ENCODE measurements at places on chromosomes 12 and 14.
A peak's percentile ranks its signal among the peaks of the same experiment; 100 is the strongest.

DNA sequence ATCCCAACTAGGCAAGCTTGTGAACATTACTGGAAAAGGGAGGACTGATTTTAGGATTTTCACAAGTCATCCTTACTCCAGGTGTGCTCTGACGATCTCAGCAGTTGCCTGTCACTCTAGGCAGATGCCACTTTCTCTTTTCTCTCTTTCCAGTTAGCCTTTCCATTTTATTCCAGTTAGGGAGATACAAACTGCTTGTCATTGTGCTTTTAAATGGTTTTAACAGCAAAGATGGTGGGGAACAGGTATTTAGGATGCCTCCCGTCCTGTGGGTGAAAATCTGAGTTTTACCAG is 1.2 kb downstream of the PA2G4 start:
- DNase-seq, result no peak

- no peak for DNase-seq
Measured at GRCh38 chr14:54594537-54594936, 27.6 kb downstream of the SAMD4A start.

GRCh38 chr14:26992403-26993115 is 394.7 kb upstream of the NOVA1 start:
- DNase-seq, result no peak

DNA sequence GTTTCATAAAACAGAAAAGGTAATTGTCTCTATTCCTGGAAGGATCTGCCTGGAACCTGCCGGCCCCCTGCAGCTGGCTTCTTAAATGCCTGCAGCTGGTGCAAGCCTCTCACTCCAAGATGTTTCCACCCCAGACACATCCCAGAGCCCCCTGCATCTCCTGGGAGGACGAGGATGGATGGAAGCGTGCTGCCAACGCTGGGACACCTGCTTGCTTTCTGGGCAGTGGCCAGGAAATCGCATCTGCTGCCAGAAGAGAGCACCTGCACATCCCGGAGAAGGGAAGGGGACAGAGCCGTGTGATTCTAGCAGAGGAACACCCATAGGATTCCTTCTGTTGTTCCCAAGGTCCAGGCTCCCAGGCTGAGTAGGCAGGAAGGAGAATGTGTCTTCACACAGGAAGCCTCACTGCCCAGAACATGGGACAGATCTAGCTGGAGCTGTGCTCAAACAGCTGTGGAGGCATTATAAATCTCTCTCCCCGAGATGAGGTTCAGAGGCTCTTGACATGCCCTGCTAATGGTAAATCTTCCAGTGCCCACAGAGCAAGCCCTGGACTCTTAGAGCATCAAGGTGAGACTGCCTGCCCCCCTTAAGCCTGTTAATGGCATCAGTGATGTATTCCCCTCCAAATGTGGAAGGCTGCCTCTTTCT is 138.8 kb upstream of the MAP1LC3B2 start:
- DNase-seq, result no peak

GRCh38 chr14:49634547-49635334 is at the start of gene DNAAF2:
Gene DNAAF2, minus strand, starts transcription at chr14:49635244. Its CDS starts 95 bp downstream, at chr14:49635149.
- no peak for DNase-seq

GRCh38 chr14:52363041-52363704 is 49.1 kb downstream of the PTGER2 start:
- no peak for DNase-seq

GRCh38 chr12:113482334-113482733 is 10.7 kb upstream of the LHX5 start:
- no peak for DNase-seq

- no peak for DNase-seq
Measured at GRCh38 chr12:46443594-46444263, 71.2 kb upstream of the SLC38A2 start.

- DNase-seq, result no peak
Measured at GRCh38 chr14:26974965-26975364, 377.1 kb upstream of the NOVA1 start.

- DNase-seq, result no peak
Measured at GRCh38 chr14:36227802-36228201, 51.3 kb upstream of the PTCSC3 start.

DNA sequence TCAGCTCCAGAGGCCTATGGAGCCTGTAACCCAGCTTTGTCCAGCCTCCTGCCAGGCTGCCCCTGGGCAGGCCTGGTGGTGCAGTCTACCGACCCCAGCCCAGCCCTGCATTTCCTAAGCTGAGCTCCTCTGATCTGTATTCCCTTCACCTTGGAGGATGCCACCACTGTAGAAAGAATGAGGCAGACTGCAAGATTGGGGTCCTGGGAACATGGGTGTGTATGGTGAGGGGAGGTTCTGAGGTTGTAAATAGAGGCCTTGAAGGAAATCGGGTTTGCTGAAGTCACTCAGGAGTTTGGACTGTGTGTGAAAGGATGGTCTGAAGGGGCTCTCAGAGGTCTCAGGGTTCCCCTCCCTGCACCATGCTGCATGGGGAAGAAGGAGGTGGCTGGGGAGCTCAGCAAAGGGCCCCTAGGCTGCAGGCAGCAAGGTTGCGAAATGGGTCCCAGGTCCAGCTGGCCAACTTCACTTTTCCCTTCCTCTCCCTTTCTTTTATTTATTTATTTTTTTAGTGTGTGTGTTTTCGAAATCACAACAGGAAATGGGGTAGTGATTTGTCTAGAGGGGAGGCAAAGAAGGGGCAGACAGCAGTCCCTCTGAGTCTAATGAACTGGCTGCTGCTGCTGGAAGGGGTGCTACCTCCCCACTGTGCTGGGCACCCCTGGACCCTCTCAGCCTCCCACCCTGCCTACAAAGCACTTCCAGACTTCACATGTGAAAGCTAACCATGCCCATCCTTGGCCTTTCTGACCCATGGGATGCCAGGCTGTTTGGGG is 1.2 kb upstream of the LRP1-AS start:
- DNase-seq, result no peak

DNA sequence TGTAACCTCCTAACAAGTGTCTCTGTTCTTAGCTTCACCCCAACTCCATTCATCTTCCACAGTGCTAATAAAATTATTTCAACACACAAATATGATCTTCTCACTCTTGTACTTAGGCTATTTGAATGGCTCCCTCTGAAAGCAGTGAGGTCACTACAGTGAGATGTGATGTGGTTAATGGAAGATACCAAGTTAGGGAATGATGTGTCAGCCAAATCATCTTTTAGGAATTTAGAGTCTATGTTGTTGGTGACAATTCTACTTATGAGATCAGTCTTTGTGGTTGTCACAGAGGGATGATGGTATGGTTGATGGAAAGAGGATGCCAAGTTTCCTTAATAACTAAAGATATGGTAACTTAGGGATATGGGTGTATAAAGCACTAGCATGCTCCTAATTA is 57.6 kb downstream of the POLR3B start:
- DNase-seq, result peak; percentile 43

DNA sequence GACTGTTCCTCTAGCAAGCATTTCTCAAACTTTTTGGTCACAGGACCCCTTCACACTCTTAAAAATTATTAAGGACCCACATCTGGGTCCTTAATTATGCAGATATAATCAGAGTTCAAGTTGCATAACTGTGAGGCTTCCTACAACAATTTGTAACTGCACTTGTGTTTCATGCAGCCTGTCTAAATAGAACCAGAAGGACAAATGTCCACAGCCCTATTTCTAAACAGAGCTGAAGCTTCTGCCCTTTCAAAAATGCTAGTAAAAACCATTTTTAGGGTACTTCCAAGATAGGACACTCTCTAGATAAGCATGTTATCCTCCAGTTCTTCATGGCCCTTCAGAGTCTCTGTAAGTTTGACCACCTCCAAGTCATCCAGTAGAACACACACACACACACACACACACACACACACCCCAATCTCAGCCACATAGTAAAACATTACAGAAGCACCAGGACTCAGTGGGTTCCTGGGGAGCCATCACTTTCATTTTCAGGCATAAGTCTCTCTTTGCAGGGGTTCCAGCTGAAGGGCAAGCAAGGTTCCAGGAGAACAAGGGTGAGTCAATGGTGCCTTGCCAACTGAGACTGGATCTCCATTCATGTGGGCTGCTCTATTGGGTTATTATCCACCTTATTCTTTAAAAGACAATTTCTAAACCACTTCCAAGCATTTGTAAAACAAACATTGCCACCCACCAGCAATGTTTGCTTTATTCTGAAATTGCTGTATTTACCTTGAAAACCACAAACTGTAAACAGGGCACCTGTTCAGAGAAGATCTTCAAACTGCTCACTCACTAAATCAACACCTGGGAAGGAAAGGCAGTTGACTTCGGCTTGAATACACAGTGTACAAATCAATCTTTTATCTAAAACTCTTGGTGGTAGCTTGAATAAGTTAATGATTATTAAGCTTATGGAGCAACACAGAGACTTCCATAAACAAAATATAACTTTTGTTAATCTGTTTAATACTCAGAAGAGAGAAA is 64.1 kb downstream of the ITPR2 start:
- no peak for DNase-seq

DNA sequence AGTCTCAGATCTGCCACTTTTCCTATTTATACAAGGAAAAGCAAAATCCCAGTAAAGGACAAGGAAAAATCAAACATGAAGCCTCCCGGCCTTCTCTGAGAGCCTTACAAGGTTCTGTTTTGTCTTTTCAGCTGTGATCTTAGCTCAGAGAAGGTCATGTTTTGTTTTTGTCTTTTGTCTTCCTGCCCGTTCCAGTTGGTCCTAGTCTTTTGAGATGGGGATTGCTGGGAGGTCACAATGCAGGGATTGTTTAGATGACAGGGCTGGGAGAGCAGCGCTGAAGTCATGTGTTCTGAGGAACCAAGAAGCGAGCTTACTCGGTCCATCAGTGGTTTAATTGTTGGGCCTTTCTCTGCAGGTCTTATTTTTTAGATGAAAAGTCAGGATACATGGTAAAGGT is 6.0 kb downstream of the PLEKHH1 start:
- DNase-seq, result no peak

DNA sequence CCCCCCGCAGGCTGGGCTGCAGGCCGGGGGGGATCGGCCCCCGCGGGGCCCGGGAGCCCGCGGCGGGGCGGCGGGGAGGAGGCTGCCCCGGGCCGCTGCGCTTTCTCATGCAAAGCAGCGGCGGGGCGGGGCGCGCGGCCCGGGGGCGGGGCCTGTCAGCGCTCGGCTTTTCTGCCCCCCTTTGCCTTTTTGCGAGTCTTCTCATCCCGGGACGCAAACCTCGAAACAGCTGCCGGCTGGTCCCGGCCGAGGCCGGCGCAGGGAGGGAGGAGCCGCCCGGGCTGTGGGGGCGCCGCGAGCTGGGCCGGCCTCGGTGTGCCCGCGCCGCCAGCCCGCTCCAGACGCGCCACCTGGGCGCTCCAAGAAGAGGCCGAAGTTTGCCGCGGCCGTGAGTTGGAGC is at the start of gene FZD10:
Gene FZD10, plus strand, starts transcription at position 198 of the 400 bp plus-strand sequence. CDS start 479 bp downstream, outside the sequence.
- no peak for DNase-seq

- no peak for DNase-seq
Measured at GRCh38 chr12:106903241-106903945, 52.3 kb upstream of the TMEM263 start.

DNA sequence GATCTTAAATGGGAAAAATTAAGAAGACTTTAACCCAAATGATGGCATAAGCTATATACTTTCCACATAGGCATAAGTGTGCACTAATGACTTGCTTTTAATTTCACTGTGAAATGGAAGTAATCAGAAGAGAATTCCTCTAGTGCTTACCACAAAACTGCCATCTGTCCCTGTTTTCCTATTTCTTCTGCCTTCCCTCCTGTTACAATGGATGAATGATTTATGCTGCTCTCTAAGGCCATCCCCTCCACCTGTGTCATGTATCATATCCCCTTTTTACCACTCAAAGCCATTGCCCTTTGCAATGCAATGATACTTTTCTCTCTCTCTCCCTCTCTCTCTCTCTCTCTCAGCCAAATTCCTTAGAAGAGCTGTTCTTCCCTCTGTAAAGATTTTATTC is 109.1 kb downstream of the C12orf50 start:
- no peak for DNase-seq

GRCh38 chr12:14981049-14981448 is 8.2 kb downstream of the PDE6H start:
- no peak for DNase-seq

GRCh38 chr12:121009741-121010140 is 6.5 kb downstream of the C12orf43 start:
- peak; percentile 5 for DNase-seq

- no peak for DNase-seq
Measured at GRCh38 chr14:77607741-77608302, 8.6 kb downstream of the SPTLC2 start.

DNA sequence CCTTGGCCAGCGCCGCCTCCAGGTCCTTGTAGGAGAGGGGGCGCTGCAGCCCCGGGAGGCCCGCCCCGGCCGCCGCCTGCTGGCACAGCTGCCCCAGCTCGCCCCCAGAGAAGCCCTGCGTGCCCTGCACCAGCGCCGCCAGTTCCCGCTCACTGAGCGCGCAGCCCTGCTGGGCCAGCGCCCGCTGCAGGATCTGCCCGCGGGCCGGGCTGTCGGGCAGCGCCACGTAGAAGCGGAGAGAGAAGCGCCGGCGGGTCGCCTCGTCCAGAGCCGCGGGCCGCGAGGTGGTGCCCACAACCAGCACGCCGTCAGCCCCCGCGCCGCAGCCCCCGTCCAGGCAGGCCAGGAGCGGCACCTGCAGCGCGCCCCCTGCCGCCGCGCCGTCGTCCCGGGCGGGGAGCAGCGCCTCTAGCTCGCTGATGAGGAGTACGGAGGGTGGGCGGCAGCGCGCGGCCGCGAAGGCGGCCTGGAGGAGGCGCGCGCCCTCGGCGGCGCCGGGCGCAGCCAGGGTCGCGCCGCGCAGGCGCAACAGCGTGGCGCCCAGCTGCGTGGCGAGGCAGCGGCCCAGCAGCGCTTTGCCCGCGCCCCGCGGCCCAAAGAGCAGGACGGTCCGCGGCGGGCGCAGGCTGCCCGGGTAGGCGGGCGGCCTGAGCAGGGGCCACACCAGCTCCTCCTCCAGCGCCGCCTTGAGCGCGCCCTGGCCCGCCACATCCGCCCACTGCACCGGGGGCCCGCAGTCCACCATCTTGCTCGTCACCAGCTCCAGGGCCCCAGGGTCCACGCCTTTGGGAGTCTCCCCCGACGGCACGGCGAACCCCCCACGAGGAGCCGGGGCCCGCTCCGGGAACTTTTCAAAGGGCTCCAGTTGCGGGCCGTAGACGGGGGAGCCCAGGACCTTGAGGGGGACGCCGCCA is 27.7 kb downstream of the FIGNL2 start:
- no peak for DNase-seq

GRCh38 chr12:50038336-50038735 is 13.0 kb upstream of the RACGAP1 start:
- no peak for DNase-seq

GRCh38 chr14:104688505-104689108 is 811 bp upstream of the INF2 start:
- no peak for DNase-seq

GRCh38 chr12:19489168-19489567 is 49.9 kb downstream of the AEBP2 start:
- DNase-seq, result no peak

GRCh38 chr12:5927732-5928516 is 17.1 kb downstream of the ANO2 start:
- no peak for DNase-seq

GRCh38 chr12:3216726-3217682 is 139.8 kb downstream of the TSPAN9 start:
- peak; percentile 48 for DNase-seq

DNA sequence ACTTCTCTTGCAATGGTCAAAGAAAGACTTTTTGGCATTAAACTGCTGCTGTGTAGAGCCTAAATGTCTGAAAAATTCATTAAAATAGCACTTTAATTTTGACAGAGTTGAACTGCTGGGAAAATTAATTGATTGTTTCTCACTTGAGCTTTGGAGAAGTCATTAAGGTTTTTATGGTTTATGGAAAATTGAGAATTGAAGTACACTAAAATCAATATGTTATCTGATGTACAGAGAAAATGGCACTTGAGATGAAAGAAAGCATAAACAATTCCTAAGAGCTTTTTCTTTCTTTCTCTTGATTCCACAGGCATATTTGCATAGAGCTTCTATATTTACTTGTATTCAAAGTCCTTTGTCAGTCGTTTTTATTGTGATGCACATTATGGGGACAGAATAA is 188.5 kb upstream of the CAND1 start:
- no peak for DNase-seq

- DNase-seq, result no peak
Measured at GRCh38 chr14:102975662-102976061, 53.2 kb downstream of the AMN start.

All from kidney epithelial cell (primary cell).